ENCODE measurements at places on chromosomes 11 and 22.
A peak's percentile ranks its signal among the peaks of the same experiment; 100 is the strongest.

DNA sequence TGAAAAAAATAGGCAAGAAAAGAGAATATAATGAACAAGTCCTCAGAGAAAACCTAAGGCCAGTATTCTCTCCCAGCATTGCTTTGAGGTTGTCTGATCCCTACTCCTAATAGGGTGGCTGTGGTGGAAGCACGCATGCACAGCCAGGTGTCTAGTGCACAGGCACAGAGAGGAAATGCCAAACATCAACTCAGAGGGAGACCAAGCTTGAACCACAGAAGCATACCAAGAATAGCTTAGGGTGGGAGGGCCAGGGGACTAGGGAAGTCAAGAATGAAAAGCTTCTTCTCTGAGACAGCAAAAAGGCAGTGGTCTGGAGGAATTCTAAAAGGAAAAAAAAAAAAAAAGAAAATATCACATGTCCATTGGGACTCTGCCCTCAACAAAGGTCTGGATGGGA is 244.1 kb upstream of the API5 start:
- no peak for DNase-seq

DNA sequence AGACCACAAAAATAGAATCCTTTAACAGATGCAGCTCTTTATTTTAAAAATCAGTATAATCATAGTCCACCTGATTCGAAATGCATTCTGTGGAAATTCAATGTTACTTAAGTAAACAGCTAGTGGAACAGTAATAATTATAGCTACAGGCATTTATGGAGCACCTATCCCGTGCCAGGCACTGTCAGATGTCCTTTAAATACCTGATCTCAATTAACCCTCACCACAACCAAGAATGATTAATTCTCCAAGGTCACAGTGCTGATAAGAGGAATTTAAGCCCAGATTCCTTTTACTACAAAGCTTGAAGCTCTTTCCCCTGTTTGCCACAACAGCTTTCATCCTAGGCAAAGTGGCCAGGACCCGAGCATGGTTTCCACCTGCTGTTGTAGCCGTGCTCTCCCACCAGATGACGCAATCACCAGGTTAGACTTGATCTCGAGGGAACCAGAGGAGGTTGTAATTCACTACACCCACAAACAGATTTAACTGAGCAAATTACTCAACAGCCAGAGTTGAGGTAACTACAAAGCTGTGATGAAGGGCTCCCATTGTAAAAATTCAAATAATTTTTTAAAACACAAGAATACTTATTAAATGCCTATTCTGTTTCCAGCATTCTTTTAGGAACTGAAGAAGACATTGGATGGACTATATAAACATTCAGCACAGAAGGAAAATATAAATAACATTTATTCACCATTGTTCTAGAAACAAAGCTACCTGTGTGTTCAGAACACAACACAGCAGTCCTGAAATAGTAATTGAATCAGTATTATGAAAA is 10.3 kb downstream of the PRDM10 start:
- DNase-seq, result no peak

GRCh38 chr11:587978-588380 is 11.7 kb downstream of the PHRF1 start:
- peak; percentile 47 for DNase-seq

DNA sequence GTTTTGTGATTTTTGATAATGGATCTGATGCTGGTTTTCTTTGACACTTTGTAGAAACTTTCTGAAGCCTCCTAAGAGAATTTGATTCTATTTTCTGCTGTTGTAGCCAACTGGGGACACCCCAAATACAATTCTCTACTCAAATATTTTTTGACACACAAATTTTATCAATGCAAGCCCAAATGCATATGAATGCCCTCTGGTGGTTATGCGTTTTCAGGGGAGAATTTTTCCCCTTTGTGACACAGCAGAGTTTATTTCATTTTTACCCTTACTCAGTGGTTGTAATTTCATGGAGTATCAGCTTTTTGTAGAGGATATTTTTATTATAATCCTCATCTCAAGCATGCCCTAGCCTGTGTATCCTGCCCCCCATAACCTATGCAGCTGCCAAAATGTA is 44.7 kb upstream of the MTMR2 start:
- DNase-seq, result no peak

GRCh38 chr11:58316142-58316541 is 42.7 kb downstream of the OR5B17 start:
- no peak for DNase-seq

DNA sequence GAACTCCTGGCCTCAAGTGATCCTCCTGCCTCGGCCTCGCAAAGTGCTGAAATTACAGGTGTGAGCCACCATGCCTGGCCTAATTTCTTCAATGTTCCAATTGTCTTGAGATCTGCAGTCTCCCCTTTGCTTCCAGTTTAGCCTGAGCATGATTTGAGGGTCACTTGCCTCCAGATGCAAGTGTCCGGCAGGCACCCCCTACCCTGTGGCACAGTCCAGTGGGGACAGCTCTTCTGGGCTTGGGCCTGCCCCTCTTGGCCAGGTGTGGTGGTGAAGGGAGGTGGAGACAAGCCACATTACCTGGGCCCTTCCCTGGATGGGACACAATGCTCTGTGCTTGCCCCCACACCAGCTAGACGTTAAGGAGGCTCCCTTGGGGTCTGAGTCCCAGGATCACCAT is 21.3 kb upstream of the CACNG2 start:
- DNase-seq, result no peak

DNA sequence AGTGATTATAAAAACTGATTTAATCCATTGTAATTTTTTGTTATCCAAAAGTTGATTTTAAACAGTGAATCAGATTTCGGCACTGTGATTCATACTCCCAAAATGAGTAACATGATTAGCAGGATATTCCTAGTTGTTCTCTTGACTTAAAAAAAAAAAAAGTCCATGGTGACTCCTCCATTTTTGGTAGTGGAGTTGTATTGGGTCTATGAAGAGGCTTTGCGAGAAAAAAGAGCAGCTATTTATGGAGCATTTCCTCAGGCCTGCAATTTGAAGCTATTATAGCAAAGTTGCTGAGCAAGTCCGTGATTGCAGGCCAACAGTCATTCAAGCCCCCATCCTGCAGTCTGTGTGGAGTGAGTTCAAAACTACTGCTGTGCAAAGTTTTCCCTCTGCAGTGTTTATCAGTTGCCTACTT is 28.8 kb downstream of the YAP1 start:
- peak; percentile 81 for DNase-seq

- DNase-seq, result no peak
These were observed 719.6 kb downstream of the BRD1 start for GRCh38 chr22:49107961-49108530.

DNA sequence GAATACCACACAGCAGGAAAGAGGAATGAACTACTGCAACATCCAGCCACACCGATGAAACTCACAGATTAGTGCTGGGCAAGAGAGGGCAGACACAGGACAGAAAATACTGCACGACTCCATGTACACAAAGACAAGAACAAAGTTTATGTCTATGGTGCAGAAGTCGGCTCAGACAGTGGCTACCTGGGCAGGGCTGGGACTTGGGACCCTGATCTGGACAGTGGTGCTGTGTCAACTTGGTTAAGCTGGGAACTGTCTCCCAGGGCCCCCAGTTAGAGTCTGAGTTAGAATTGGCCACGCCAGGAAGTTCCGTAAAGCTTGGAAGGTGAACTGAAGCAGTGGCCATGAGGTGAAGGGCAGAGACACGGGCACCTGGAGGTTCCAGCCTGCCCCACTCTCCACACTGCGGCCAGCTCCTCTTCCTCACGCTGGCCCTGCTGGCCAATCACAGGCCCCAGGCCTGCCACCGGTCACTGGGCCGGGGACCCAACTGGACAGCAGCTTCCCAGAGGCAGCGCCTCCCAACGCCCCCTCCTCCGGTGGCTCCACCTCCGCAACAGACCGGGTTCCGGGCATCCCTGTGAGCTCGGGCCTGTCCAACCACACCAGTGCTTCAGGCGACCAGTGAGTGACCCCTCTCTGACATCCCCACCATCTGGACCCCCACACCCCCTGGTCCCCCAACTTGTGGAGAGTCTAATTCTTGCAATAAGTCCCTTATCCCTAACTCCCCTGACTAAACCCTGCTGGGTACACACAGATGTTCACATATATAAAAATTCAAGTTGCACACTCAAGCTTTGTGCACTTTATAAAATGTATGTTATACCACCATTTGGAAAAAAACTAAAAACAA is 93.7 kb downstream of the MICAL3 start:
- DNase-seq, result no peak

- DNase-seq, result peak; percentile 9
These were observed 5.3 kb downstream of the ADA2 start for GRCh38 chr22:17213976-17214375.

DNA sequence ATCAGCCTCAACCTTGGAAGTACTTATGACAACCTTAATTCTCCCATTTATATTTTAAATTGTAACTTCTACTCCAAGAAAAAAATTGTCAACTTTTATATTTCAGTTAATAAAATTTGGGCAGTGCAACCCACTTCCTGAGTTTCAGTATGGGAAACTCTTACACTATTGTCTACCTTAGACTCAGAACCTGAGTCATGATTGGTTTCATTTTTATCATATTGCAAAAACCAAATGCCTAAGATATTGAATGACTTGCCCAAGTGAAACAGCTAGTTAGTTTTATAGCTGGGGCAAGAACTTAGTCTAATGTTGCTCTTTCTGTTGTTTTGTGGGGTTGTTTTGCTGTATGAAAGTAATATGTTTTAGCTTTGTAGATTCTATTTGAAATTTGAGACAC is 334.0 kb upstream of the ARHGAP42 start:
- no peak for DNase-seq

DNA sequence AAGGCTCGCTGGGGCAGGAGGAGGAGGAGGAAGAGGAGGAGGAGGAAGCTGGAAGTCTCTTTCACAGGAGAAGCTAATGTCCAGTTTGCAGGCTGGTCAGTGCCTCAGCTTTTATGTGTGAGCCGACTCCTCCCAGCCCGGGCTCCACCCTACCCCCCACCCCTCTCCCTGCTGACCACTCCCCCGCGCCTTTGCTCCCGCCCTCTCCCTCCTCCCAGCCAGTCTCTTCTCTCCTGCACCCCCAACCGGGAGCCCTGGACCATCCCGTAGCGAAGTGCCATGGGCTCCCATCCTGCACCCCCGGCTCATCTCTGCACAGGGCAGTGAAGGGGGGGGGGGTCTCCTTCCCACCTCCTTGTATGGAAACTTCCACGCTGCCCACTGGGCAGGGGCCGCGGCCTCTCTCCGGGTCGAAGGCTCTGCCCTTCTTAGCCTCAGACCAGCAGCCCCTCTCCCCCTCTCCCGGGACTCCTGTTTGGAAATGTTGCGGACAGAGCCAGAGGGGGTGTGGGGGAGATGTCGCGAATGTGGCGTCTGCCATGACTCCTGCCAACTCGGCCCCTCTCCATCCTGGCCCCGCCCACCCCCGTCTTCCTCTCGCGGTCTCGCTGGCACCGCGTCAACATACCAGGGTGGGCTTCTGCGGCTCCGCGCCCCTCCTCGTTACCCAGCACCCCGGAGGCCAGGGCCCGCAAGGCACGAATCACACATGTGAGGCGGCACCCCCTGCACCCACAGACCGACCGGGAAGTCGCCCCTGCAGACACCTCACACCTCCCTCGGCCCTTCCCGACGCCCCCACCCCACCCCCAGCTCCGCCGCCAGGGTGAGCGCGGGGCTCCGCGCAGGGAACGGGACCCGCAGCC is 1.8 kb downstream of the IGF2 start:
- DNase-seq, result peak; percentile 97

- DNase-seq, result peak; percentile 12
These were observed 14.6 kb downstream of the PPME1 start for GRCh38 chr11:74185695-74186094.

- DNase-seq, result no peak
These were observed 3.1 kb downstream of the IL2RB start for GRCh38 chr22:37146507-37147180.

- DNase-seq, result peak; percentile 3
These were observed 35.3 kb downstream of the PPM1F start for GRCh38 chr22:21917181-21917958.

DNA sequence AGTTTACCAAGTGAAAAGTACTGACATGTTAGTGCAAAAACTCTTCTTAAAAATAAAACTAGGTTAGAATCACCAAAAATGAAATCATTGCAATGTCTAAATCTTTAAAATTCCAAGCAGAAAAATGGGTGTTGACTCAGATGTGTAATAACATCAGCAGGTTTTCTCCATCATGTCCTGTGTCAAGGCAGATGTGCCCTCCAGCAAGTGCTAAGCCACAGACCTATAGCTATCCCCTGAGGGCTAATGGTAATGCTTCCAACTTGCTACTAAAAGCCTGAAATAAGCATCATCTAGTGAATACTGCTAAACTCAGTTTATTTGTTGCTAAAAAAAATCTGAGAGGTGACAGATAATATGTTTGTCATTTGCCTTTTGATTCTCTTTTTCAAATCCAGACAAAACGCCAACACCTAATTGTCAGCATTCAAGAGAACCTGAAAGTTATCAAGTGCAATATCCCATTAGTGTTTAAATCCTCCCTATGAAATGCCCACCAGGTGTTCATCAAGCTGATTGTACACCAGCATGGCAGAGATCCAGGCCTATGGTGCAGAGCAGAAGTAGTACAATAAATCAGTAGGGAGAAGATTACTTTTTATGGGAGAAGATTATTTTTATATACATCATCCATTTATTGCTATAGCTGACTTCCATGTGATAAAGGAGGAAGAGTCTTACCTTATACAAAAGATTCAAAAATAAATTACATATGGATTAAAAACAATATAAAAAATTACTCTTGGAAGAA is 55.1 kb upstream of the SYT9 start:
- no peak for DNase-seq

DNA sequence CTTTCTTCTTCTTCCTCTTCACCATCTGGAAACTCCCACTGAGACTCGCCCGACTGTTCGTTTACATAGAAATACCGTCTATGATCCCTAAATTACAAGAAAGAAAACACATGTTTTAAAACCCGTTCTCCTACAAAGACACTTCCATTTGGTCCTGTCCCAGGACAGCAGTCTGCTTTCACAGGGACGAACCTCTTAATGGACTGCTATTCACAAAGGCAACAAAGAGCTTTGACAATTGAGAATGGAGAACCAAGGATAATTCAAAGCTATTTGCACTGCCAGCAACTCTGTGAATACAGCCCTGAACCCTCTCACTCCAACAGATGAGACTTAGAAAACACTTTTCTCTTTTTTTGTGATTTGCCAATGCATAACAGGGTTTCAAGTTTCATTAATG is 16.3 kb upstream of the AGBL2 start:
- DNase-seq, result no peak

DNA sequence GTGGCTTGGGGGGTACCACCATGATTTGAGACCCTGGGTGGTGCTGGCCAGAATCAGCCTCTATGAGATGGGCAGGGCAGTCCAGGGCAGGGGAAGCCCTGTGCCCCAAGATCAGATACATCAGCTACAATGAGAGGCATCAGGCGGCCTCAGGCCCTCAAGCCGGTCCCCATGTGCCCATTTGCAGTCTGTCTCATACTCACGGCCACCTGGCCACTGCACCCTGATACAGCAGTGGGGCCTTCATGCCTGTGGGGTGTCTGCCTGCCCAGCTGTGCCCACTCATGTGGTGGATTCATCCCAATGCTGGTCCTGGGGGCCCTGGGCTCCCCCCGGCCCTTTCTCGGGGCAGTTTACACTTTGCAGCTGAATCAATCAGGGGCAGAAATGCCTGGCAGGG is 42.4 kb upstream of the KCNQ1OT1 start:
- no peak for DNase-seq

GRCh38 chr11:134277183-134278001 is 1.2 kb downstream of the GLB1L3 start:
- DNase-seq, result peak; percentile 2

GRCh38 chr22:29762263-29762662 is 4.5 kb downstream of the ZMAT5 start:
- no peak for DNase-seq

- peak; percentile 17 for DNase-seq
These were observed 28.1 kb upstream of the OLFML1 start for GRCh38 chr11:7457211-7457610.

GRCh38 chr11:28099715-28100114 is 8.2 kb downstream of the KIF18A start:
- DNase-seq, result no peak

GRCh38 chr11:107695446-107695845 is 16.4 kb downstream of the SLN start:
- DNase-seq, result peak; percentile 4

Measured in adipocyte (in vitro differentiated cells).